ENCODE measurements at places on chromosomes 7 and 10. TPM values are rescaled to one million over a fixed set of nuclear protein-coding genes. Genes with fewer than 3 reads are reported as not detected.

GRCh38 chr10:121702351-121703320, 104.4 kb upstream of the FGFR2 start:
- DNase-seq = no peak

- DNase-seq = no peak
These were observed 47.8 kb upstream of the NKX2-3 start for GRCh38 chr10:99484626-99485581.

DNA sequence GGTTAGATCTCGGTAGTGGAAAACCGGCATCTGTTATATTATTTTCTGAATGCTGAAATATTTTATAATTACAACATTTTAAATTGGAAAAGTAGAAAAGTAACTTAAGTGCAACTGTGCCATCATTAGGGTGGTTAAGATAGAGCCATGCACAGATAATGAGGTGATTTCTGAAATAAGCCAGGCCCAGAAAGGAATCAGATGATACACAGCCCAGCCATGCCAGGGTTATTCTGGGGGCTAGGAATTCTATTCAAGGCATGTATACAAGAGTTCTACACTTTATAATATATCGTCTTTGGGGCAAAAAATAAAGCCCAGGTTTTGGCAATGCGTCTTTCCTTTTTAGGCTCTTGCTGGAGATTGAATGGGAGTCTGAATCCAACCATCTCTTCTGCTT, 128.7 kb downstream of the ITGB8 start:
- no peak for DNase-seq

DNA sequence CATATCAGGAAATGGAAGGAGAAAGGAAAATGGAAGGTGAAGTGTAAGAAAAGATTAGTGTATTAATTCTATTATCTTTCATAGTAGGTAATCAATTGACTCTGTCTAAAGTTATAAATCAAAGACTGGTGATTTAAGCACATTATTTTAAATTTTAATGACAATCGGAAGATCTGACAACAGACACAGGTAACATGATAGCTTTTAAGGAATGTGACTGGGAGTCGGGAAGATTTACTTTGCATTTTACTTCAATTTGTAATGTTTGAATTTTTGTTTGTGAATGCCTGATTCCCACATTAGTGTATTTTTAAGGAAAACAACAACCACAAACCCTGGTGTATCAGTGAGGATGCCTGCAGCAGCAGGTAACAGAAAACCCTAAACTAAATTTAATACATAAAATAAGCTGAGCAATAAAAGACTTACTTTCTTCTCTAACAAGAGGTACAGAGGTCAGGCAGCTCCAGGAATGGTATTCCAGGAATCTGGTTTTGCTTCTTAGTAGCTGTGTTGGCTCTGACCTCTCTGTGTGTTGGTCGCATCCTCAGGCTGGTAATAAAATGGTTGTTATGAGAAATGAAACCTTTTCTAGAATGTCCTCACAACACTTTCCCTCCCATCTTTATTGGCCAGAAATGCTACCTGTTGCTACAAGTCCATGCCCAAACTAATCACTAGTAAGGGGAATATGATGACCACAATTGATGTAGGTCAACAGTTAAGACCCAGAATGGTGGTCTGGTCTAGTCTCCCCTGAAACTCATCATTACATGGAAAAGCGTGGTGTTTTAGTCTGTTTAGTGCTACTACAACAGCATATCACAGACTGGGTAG, 12.2 kb downstream of the DNAJB9 start:
- no peak for DNase-seq

EVX1 gene
- not detected for total RNA-seq

GRCh38 chr7:139071680-139072079, 35.8 kb upstream of the ZC3HAV1L start:
- DNase-seq = no peak

DNA sequence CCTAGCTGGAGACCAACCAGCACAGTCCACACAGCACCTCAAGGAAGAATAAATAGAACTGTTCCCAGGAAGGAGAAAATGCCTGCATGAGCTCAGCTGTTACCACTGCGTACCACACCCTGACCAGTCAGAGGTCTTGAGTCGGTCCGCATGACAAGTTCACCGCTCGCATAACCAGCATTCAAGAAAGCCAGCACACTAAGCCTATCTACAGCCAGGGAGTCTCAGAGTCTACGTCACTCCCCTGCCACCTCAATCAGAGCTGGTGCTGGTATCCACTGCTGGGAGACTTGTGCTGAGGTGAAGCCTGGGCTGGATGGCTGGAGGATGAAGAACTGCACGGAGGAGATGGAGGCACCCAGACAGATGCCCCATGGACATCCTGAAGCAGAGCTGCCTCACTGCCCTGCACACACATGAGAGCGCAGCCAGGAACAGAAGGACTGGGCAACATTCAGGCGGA, 19.6 kb downstream of the AKR1C1 start:
- no peak for DNase-seq

Measured in left ventricle myocardium inferior (tissue), 1 donor.